ENCODE measurements at places on chromosomes 7 and 10.

GRCh38 chr10:63595072-63595471 is 73.9 kb downstream of the REEP3 start:
- DNase-seq, result no peak

GRCh38 chr7:8615019-8615418 is 181.6 kb downstream of the NXPH1 start:
- DNase-seq, result no peak

DNA sequence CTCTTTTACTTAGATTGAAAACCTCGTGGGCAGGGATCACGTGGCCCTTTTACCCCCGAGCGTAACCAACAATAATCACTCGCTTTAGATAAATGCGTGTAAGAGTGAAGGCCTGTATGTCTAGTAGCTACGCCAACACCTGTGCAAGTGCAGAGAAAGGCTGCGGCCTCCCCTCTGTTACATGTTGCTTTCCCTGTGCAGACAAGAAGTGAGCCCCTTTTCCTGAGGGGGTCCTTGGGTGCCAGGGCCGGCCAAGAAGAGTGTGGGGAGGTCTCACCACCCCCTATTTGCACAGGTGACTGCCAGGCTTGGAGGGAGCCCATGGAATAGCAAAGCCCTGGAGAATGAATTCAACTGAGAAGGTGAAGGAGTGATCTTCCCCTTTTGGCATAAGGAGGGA is 35.6 kb upstream of the CNPY1 start:
- DNase-seq, result no peak

DNA sequence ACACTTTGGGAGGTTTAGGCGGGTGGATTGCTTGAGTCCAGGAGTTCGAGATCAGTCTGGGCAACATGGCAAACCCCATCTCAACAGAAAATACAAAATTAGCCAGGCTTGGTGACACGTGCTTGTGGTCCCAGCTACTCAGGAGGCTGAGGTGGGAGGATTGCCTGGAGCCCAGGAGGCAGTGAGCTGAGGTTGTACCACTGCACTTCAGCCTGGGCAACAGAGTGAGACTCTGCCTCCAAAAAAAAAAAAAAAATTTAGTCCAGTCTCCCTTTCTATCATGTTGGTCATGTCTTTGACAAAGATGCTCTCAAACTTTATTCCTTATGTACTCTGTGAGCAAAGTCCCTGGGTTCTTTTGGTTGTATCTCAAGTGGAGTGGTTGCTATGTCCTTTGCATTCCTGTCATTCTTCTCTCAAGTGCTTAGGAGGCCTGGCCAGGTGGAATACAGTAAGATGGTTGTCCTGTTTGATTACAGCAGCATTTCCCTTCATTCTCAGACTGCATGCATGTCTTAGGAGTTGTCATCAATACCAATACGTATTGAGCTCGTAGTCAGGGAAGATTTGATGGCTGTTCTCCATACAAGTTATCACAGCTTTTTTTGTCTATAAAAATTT is 85.7 kb downstream of the MMRN2 start:
- no peak for DNase-seq

DNA sequence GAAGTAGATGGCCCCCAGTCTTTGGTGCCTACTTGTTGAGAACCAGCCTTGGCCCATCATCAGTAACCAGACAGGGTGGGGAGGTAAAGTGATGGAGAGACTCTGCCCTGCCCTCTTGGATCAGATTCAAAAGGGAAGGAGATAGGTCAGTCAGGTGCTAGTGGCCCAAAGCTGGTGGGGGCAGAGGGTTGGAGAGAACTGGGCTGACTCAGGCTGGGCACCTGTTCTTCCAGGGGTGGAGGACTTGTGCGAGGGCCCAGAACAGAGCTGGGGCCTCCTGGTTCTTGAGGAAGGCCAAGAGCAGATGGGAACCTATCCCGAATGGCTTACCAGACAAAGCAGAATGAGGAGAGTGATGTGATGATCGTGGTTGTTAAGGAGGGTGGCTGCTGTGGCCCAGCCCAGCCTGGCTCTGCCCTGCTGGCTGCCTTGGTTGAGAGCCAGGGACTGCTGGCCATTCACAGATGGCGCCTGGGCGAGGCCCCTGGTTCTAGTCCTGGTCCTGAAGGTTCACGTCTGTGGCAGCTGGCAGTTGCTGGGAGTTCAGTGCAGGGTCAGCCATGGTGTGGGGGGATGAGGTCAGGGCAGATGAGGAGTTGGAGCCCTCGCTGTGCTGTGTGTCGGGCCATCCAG is 36.6 kb downstream of the PALD1 start:
- no peak for DNase-seq

- DNase-seq, result no peak
These were observed 20.6 kb downstream of the HTR5A start for GRCh38 chr7:155090684-155091083.

- DNase-seq, result peak; percentile 10
These were observed 563 bp upstream of the JMJD1C start for GRCh38 chr10:63466144-63466935.

DNA sequence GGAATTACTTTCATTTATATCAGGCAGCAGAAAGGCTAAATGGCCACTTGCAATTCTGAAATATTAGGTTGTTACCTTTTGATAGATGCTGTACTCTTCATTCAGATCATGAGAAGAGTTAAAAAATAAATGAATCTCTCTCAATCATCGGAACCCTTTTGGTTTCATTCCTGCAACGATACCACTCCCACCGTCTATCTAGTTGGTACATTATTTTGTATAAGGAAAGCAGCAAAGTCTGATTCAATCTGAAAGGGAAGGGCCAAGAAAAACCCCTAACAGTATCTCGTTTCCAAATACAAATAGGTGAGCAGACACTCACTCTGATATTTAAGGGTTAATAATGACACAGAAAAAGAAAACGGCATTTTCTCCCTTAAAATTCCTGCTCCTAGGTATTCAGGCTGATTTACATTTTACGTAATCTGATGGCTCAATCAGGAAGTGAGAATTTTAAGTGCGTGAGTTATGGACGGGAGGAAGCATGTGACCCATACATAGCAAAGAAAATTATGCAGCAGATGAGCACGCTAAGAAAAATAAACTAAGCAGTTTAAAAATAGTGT is 209.4 kb upstream of the KLF14 start:
- no peak for DNase-seq

GRCh38 chr10:60140651-60141632 is 234.6 kb upstream of the CCDC6 start:
- no peak for DNase-seq

DNA sequence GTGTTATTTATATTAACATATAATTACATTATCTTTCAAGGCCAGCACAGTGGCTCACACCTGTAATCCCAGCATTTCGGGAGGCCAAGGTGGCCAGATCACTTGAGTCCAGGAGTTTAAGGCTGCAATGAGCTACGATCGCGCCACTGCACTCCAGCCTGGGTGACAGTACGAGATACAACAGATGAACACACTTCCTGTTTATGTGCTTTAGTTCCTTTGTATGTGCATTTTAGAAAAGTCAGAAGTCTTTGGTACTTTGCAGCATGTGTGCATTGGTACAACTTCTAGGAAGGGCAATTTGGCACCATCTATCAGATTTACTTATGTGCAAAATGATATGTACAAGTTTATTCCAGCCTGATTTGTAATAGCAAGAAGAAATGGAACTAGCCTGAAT is 13.3 kb downstream of the SLC35G1 start:
- DNase-seq, result no peak

DNA sequence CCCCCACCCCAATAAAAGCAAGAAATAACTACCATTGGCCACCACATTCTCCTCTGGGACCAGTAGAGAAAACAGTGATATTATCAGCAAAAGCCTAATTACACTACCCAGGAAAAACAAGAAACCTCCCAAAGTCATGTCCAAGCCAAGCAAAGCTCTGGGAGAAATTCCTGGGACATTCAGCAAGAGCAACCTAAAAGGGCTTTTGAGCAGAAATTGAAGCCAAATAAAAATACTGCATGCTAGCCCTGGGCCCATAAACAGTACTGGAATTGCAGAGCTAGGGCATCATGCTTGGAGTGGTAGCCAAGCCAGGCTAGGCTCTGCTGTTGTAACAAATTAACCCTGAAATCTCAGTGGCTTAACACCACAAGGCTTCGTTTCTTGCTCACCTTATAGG is 347.9 kb downstream of the LRMDA start:
- no peak for DNase-seq

- DNase-seq, result no peak
These were observed 44.2 kb downstream of the PDLIM1 start for GRCh38 chr10:95246582-95247051.

DNA sequence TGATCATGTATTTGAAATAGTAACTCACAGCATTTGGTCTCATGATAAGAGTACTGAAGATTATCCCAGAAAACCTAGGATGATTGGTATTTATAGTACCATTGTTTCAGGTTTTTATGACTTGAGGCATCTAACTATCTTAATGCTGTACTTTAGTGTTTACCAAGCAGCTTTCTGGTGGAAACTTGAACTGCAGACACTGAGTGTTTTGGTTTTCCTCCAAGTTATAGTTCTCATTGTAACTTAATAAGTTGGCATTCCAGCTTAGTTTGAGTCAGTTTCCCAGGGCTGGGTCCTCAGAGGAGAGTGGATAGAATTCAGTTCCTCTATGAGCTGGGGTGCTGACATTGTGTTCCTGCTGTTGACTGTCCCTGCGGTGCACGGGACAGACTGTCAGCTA is 50.4 kb downstream of the SEC23IP start:
- DNase-seq, result no peak

DNA sequence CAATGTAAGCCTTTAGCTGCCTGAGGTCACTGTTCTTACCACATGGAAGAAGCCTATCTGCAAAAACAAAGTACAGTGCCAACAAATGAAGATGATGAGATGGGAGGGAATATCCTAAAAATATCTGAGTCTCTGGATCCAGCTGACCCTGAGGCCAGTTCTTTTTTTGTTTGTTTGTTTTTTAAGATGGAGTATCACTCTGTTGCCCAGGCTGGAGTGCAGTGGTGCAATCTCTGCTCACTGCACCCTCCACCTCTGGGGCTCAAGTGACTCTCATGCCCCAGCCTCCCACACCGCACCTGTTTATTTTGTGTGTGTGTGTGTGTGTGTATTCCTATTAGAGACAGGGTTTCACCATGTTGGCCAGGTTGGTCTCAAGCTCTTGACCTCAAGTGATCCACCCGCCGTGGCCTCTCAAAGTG is 44.9 kb downstream of the HYCC1 start:
- DNase-seq, result no peak

GRCh38 chr7:73738220-73738611 is 386 bp downstream of the ABHD11 start:
- DNase-seq, result peak; percentile 55

GRCh38 chr7:1144269-1144771 is 15.7 kb downstream of the ZFAND2A start:
- no peak for DNase-seq

- DNase-seq, result no peak
These were observed 472.8 kb upstream of the MKI67 start for GRCh38 chr10:128599030-128599429.

GRCh38 chr10:35884657-35885071 is 242.6 kb upstream of the FZD8 start:
- DNase-seq, result no peak

DNA sequence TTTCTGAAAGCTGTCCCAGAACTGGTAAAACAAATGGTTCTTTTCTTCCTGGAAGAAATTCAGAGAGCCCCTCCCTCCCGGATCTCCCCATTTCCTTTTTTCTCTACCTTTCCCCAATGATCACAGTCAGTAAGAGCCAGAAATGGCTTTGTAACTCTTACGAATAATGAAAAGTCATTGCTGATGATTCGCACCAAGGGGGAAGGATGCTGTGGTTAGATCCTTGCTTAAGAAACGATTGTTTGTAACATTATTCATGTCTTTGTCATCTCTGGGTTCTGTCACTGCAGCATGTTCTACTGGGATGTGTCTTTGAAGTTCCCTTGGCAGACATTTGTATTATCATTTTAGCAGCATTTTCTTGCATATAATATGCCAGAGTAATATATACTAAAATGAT is 138.9 kb downstream of the CACNB2 start:
- no peak for DNase-seq

DNA sequence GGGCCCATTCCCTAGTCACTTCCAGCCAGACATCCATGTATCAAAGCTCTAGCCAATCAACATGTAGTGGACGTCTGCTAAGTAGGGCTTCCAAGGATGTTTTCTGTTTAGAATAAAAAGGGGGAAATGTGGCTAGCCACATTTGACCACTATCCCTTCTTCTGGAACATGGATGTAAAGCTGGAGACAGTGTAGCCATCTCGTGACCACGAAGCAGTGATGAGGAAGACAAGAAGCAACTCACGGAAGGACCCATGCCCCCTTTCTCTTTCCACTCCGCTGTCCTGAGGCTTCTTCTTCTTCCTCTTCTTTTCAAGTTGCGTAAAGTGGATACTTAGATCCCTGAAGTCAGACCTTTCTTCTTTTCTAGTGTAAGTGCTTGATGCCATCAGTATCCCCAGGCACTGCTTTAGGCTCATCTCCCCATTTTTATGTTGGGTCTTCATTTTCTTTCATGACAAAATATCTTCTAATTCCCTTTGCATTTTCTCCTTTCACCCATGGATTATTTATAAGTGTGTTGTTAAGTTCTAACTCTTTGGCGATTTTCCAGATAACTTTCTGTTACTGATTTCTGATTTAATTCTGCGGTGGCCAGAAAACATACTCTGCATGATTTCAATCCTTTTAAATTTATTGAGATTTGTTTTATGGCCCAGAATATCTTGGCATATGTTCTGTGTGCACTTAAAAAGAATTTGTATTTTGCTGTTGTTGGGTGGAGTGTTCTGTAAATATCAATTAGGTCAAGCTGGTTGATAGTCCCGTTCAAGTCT is 594.5 kb downstream of the SDK1 start:
- DNase-seq, result no peak

DNA sequence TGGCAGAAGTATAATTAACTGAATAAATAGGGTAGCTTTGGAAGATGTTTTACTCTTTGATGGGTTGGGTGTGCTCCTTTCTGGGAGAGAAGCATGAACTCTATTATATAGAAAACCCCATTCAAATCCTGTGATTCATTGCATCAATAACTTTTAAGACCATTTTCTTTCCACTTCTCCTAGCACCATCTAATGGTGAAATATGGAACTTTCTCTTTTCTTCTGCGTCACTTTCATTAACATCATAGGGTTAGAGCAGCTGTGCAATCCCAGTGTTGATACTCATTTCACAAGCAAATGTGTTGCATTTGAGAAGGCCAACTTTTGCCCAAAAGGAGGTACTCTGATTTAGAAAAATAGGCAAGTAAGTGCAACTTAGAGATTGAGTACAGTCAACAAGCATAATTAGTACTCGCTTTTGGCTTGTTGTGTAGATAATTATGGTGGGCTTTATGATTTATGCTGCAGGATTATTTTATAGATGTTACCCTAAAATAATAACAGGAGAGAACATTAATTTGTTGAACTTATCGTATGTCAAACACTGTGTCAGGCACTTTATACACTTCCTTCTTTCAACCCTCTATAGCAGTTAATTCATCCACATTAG is 92.9 kb downstream of the CPED1 start:
- no peak for DNase-seq

GRCh38 chr10:91575044-91575610 is 57.7 kb downstream of the PPP1R3C start:
- no peak for DNase-seq

- no peak for DNase-seq
These were observed 1028.3 kb downstream of the SORCS1 start for GRCh38 chr10:106136175-106136574.

- no peak for DNase-seq
These were observed 1111.0 kb downstream of the XPNPEP1 start for GRCh38 chr10:108812296-108812695.
